ENCODE measurements at places on chromosomes 6 and 20.

DNA sequence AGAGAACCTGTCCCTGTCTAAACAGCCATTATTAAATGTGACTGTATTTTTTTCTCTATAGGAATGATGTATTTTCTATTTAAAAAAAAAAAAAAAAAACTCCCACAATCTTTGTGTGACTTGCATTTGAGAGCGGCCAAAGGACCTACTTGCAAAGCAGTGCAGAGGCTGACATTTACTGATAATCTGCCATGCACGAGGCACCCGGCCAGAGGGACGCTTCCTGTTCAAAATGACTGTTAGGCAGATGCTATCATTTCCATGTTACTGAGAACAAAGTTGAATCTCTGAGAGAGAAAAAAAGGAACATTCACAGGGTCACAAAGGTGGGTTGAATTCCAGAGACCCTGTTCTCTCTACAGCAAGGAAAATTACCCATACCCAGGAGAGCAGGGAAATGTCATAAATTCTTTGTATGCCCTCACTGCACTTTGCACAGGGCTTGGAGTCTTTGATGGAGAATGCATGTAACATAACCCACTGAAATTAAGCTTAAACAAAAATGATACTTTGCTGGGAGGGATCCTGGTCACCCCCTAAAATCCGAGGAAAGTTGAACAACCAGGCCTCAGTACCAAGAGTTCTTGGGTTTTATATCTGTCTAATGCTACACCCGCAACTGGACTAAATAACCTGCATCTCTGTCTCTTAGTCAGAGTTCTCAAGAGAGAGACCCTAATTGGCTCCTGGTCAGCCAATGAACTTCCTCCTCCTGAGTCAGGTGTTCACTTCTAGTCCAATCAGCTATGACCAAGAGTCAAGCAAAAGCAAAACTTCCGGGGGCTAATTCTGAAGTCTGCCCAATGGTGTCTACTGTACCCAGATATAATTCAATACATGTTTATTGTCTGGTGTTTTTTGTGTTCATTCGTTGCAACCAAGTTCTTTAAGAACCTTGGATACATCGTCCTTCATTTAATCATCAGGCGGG lies 61.2 kb downstream of the GCLC start:
- H3K36me3 ChIP-seq, result no peaks in the 10 kb centered on the region
- peaks cover 19% of the 10 kb centered on the region for H3K27me3 ChIP-seq
- DNase-seq, result no peak
- H3K27ac ChIP-seq, result no peak overlapping the region
- H3K4me1 ChIP-seq, result peaks cover 17% of the 10 kb centered on the region

DNA sequence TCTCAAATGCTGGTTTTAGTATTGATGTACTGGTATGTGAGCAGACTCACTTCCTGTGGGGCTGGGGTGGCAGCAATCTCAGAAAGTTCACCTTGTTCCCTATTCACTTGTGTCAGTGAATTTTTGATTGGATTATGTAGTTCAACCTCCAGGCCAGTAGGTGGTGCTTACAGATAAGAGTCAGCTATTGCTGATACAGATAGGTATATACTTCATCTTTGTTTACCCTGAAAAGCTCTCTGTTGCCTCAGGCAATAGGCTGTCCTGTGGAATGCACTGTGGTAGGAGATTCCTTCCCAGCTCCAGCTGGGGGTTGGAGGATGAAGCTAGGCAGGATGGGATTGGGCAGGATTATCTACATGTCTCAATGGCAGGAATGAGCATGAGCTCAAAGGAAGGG lies 851.2 kb upstream of the EYS start:
- H3K4me3 ChIP-seq, result no peak overlapping the region
- H3K27me3 ChIP-seq, result no peaks in the 10 kb centered on the region
- H3K36me3 ChIP-seq, result no peaks in the 10 kb centered on the region
- H3K27ac ChIP-seq, result no peak overlapping the region

DNA sequence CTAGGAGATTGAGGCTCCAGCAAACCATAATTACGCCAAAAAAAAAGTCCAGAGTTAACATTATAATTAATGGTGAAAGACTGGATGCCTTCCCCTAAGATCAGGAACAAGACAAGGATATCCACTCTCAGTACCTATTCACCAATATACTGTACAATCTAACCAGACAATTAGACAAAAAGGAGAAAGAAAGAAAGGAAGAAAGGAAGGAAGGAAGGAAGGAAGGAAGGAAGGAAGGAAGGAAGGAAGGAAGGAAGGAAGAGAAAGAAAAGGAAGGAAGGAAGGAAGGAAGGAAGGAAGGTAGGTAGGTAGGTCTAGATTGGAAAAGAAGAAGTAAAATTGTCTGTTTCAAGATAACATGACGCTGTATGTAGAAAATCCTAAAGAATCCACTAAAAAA lies 50.7 kb downstream of the TASP1 start:
- no peak overlapping the region for H3K27ac ChIP-seq
- no peaks in the 10 kb centered on the region for H3K4me1 ChIP-seq
- peaks cover 17% of the 10 kb centered on the region for H3K36me3 ChIP-seq
- no peak for DNase-seq
- H3K27me3 ChIP-seq, result no peaks in the 10 kb centered on the region

DNA sequence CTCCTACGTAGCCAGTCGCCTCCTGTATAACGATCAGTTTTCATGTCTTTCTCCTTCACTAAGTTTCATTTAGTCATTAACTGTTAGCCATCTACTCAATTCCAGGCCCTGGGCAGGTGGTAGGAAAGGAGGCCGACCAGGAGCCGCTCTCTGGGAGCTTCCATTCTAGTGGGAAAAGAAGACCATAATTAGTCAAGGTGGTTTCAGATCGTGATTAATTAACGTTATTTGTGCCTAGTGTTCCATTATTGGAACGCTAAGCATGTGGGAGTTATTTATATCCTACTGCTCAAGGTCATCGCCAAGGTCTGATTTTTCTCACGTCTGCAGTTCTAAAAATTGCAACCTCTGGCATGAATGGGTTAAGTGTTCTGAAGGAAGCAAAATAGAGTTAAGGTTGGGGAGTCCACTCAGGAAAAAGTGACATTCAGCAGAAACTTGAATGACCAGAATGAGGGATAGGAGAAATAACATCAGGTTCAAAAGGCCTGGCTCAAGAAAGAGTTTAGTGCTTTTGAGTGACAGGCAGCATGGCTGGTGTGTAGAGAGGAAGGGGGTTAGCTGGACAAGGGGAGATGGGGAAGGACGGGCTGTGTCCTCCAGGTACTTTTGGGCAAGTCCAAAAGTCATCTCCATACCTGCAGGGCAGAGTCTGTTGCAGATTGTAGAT lies 812 bp downstream of the SLC9A8 start:
- H3K27me3 ChIP-seq, result no peaks in the 10 kb centered on the region
- H3K27ac ChIP-seq, result peak overlapping the region; percentile 95
- peaks cover 38% of the 10 kb centered on the region for H3K4me1 ChIP-seq

GRCh38 chr6:19964115-19964514 lies 126.9 kb downstream of the ID4 start:
- H3K4me1 ChIP-seq, result no peaks in the 10 kb centered on the region
- H3K27me3 ChIP-seq, result no peaks in the 10 kb centered on the region
- no peak for DNase-seq
- H3K27ac ChIP-seq, result no peak overlapping the region

All from activated CD8-positive, alpha-beta T cell treated with anti-CD3 and anti-CD28 coated beads, Interleukin-2, amount 10 ng/mL, durations not matched to agents 7 days and 5 days (primary cell).